Skeletal muscle cell (primary cell): ENCODE measurements at places on chromosomes 11 and 22.

DNA sequence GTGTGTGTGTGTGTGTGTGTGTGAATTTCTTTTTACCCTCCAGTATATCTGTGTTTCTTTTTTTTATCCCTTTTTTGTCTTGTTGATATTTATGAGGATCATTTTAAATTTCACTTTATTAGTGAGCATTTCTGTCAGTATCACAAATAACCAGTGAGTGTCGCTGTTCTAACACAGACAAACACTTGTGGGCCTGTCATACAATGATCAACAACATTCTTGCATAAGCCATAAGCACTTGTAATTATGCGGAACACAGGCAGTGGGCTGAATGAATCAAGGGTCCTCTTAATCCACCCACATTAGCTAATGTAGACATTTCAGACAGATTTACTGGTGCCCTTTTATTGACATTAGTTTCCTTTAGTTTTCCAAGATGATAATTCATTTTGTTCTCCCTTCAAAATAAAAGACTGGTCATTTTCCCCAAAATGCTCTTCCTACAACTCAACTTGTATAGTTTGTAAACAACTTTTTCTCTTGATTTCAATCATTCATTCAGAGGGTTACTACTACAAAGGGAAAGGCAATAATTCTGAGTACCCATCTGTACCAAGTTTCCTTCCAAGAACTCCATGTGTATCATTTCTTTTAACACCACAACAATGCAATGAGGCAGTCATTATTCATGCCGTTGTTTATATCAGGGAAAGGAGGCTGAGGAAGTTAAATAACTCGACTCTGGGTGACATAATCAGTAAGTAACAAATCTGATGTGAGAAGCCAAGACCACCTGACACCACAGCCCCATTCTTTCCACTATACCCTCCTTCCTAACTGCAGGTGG is 34.5 kb upstream of the ANO3 start:
- peak; percentile 55 for DNase-seq

- no peak for DNase-seq
These were observed 1.7 kb upstream of the CAVIN3 start for GRCh38 chr11:6321961-6322362.

DNA sequence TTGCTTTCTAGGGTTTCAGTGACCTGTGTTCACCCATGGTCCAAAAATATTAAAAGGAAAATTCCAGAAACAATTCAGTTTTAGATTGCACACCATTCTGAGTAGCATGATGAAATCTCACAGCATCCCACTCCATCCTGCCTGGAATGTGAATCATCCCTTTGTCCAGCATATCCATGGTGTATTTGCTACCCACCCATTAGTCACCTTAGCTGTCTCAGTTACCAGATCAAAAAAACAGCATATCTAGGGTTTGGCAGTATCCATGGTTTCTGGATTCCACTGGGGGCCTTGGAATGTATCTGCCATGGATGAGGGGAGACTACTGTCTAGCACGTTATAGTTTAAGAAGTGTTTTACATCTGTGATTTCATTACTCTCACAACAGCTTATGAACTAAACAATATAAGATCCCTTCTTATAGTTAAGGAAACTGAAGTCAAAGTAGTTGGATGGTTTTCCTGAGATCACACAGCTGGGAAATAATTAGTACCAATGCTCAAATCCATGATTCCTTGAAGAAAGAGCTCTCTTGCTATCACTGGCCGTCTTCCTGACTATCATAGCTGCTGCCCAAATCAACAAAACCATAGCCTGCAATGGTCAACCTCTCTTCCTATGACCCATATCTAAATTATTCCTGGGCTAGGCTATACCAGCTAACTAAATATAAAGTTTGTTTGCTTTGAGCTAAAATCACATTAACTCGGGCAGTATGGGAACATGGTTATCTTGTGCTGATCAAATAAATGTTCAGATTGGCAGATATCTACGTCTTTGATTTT is 122.6 kb downstream of the MICAL2 start:
- peak; percentile 93 for DNase-seq

DNA sequence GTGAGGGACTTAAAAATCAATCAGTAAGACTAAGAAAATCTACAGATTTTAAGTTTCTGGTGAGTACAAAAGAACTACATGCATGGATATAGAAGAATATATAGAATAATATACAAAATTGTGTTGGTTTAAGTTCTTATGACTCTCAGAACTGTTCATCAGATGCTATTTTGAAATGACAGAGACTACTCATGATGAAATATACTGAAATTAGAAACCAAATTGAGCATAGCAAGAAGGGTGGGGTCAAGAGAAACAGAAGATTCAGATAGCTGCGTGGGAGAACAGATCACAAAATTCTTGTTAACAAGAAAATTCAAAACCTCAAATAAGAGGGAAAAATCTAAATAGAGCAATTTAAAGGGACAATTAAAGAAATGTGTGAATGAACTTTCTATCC is 2125.3 kb upstream of the RAG2 start:
- DNase-seq, result no peak

DNA sequence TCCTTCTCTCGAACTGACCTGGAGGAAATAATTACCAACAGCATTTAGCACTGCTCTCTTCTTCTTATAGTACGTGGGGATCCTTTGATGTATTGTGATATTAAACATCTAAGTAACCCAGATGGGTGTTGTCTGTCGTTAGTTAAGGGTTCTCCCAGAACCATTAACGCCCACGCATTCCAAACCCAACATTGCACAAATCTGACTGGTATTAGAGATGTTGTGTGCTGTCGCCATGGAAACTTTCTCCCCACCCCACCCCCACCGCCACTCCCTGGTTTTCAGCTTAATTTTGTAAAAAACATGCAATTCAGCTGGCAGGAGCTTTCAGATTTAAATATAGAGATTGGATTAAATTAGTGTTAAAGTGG is 1495.2 kb downstream of the TBC1D22A start:
- no peak for DNase-seq

DNA sequence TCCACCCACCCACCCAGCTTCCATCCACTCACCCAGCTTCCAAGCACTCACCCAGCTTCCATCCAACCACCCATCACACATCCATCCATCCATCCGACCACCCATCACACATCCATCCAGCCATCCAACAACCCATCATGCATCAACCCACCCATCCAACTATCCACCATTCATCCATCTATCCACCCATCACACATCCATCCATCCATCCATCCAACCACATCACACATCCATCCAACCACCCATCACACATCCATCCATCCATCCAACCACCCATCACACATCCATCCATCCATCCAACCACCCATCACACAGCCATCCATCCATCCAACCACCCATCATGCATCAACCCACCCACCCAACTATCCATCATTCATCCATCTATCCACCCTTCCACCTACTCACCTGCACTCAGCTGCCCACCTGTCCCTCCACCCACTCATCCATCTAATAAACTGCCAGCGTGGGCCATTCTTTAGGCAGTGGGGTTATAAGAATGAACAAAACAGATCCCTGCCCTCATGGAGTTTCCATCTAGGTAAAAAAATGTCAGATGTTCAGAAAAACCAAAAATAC is 88.2 kb downstream of the CELSR1 start:
- no peak for DNase-seq

DNA sequence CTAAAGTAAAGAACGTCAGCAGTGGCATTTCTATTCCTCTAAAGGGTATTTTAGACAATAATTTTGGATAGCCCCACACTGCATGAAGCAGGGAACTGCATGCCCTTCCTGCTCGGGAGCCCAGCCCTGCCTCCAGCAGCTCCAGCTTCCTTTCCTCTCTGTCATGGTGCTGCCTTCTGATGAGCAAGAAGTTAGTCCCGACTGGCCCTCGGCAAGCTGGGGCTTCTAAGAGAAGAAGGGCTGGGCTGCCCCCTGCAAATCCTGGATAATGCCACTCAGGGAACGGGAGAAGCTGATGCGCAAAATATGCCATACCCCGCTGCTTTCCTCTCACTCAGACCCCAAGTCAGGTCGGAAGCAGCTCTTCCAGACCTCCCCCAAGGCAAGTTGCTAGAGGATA is 296.4 kb downstream of the ETS1 start:
- DNase-seq, result no peak

- DNase-seq, result no peak
These were observed 36.8 kb downstream of the ALG9 start for GRCh38 chr11:111834432-111835163.

DNA sequence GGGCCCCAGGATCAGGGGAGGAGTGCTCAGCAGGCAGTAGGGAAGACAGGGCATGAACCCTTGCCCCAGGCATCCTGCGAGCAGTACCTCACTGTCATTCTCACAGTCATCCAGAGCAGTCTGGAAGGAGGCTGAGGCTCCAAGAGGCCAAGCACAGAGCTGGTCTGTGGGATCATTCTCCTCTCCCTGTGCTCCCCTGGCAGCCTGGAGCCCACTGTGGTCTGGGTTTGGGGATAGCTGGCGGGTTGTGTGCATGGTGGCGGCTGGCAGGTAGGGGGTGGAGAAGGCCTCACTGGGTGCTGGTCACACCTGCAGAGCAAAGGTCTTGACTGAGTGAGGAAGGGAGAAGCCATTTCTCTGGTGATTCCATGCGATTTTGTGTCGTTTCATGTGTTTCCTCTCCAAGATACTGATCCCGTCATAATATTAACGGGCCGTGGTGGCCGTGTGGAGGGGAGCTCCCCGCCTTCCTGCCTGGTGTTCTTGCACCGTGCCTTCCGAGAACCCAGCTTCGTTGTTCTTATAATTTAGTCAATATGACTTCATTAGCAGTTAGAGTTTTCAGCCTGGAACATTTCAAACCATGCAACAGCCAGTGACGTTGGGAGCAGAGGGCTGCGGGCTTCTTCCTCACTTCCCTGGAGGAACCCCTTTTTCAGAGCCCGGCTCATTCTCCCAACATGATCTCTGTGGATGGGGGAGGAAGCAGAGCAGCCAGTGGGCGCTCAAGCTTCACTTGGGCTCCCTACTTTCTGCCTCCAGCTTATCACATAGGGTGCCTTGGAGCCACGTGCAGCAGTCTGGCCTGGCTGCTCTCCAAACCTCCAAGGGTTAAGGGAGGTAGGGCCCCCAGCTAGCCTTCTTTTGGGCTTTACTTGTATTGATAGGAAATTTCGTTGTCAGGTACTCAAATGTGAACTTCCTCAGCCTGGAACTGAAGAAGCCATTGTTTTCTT is 20.8 kb upstream of the ADORA2A start:
- no peak for DNase-seq

GRCh38 chr22:28812516-28812915 is 12.1 kb upstream of the XBP1 start:
- no peak for DNase-seq

GRCh38 chr22:32466496-32466895 is 2.2 kb upstream of the BPIFC start:
- no peak for DNase-seq

GRCh38 chr11:36149538-36150242 is 139.5 kb downstream of the COMMD9 start:
- peak; percentile 96 for DNase-seq

GRCh38 chr11:20493340-20493739 is 105.8 kb downstream of the PRMT3 start:
- DNase-seq, result no peak
